ENCODE measurements at places on chromosomes 1 and 21. TPM values are rescaled to one million over a fixed set of nuclear protein-coding genes. Genes with fewer than 3 reads are reported as not detected.

The KRTAP8-1 gene
- total RNA-seq, result not detected

The PDE4B gene
- 24.6 TPM for total RNA-seq

The C1QTNF12 gene
- 2.4 TPM for total RNA-seq

The MAGI3 gene
- 3.4 TPM for total RNA-seq

The CD247 gene
- 166 TPM for total RNA-seq

The C1orf115 gene
- total RNA-seq, result 0.33 TPM

The OR2T35 gene
- not detected for total RNA-seq

The GPR25 gene
- total RNA-seq, result not detected

The NUDT4B gene
- 1.4 TPM for total RNA-seq

The SAMD11 gene
- total RNA-seq, result not detected

The ERICH3 gene
- not detected for total RNA-seq

The CD84 gene
- total RNA-seq, result 13.7 TPM

The PLA2G2C gene
- total RNA-seq, result not detected

The TCHHL1 gene
- total RNA-seq, result not detected

The NTNG1 gene
- total RNA-seq, result 1.6 TPM

The ATP6V1G3 gene
- total RNA-seq, result not detected

The SERTAD4 gene
- total RNA-seq, result not detected

The EXO1 gene
- 91.8 TPM for total RNA-seq

The CD53 gene
- 191 TPM for total RNA-seq

The OR6K3 gene
- total RNA-seq, result not detected

The NECTIN4 gene
- 0.16 TPM for total RNA-seq

The SPATA17 gene
- total RNA-seq, result not detected

The LCE6A gene
- total RNA-seq, result not detected

The SLC22A15 gene
- total RNA-seq, result 0.54 TPM

Measured in activated naive CD8-positive, alpha-beta T cell treated with anti-CD3 and anti-CD28 coated beads for 36 hours (primary cell).